Fibroblast of pulmonary artery (primary cell): ENCODE measurements at places on chromosomes 5 and 9.

GRCh38 chr5:93427316-93427715 lies 153.7 kb downstream of the NR2F1-AS1 start:
- DNase-seq: no peak

DNA sequence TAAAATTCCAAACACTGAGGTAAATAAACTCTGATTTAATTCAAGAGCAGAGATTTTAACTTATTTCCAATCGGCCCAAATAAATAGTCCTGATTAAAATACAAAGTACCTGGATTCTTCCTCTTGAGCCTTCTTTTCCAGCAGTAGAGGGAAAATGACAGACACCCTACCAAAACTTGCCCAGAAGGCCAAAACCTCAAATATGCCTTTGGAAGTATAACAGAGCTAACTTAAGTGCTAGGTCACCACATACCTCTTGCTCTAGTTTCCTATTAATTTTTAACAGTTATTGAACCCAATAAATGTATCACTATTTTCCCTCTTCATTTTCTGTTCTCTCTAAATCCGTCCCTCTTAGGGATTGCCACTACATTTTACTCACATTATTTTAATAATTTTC lies 1.4 kb downstream of the BAAT start:
- no peak for DNase-seq

DNA sequence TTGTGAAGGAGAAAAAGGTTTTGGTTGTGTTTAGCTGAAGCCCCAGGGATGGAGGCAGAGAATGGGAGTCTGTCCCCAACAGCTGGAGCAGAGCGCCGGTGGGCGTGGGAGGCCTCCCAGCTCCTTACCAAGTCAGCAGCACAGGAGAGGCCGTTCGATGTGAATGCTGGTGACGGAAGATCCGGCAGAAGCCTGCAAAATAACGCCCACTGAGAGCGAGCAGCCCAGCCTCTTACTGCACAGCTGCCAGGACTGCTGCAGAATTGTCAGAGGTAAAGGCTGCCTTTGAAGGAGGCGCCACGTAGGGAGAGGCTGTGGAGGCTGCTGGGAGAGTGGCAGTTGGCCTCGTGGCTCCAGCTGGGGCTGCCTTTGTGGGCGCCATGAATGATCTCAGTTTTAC lies 26.2 kb downstream of the ANGPTL2 start:
- peak; percentile 61 for DNase-seq

DNA sequence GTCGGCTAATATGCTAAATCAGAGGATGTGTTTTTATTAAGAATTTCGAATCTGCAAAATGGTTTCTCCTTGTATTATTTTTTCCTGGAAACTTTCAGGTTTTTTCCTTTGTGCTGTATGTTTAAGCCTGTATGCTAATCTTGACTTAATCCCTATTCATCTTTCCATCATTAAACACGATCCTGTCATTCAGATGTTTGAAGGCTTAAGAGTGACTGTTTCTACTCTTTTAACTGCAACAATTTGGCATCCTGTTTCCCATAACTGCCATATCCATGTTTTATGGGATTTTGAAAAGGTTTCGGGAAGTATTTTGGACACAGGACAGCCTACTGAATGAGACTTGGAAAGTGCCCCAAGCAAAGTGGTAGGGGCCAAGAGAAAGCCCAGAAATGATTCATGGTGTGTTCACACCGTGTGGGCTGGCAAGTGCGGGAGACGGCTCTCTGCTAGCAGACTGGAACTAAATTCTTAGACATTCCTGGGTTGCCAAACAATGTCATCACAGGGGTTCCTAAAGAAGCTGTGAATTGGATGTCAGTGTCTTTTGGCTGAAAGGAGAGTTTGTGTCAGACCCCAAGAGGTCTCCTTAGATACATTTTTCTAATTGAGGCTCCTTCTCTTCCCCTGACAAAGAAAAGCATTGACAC lies 125.4 kb upstream of the ADAMTS16 start:
- DNase-seq: no peak

DNA sequence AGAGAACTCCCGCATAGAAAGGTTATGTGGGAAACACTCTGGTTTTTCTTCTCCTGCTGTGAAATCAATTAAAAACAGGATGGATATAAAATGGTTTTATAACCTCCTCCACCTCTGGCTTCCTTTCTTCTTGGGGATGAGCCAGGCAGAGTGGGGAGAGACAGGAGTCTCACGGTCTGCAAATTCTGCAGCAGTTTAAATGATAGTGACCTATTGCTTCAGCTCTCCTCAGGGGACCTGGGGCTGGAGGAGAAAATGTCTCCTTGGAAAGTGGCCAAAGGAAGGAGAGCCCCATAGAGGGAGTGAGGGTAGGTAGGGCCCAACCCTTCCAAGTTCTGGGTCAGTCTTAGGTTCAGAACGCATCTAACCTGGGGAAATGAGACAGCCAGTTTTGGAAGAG lies 118.8 kb downstream of the MTX3 start:
- no peak for DNase-seq

GRCh38 chr5:35089334-35090314 lies 41.9 kb upstream of the AGXT2 start:
- peak; percentile 81 for DNase-seq

- no peak for DNase-seq
Measured at GRCh38 chr9:114287763-114288192, 35.1 kb upstream of the ORM1 start.

GRCh38 chr5:129617206-129617605 lies 130.7 kb upstream of the MINAR2 start:
- no peak for DNase-seq

- no peak for DNase-seq
Measured at GRCh38 chr9:92119586-92119985, 4.4 kb upstream of the SPTLC1 start.

DNA sequence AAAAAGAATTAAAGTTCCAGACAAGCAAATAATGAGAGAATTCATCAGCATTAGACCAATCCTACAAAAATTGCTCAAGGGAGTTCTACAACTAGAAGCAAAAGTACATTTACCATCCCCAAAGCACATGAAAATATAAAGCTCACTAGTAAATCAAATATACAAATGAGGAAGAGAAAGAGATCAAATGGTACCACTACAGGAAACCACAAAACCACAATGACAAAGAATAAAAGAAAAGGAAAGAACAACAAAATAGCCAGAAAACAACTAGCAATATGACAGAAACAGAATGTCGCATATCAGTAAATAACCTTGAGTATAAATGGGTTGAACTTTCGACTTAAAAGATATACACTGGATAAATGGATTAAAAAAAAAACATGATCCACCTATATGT lies 739.0 kb downstream of the DTWD2 start:
- no peak for DNase-seq

- DNase-seq: no peak
Measured at GRCh38 chr5:64502196-64502595, 3.6 kb upstream of the RGS7BP start.

- DNase-seq: no peak
Measured at GRCh38 chr5:176545737-176546509, 3.2 kb upstream of the CDHR2 start.

DNA sequence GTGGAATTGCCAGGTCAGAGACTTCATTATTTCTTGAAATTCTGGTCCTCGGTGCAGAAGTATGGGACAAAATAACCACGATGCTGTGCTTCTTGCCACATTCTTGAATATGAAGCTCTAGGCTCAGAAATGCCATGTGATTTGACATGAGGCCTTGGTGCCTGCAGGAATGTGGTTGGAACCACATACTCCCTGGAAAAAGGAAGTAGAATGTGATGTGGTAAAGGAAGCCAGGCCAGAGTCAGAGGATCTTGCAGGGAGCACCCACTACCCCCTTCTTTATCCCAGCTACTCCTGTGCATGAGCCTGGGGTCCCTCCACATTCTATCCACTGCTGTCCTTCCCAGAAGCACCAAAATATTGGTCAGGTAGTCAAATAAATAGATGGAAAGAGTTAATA lies 80.9 kb downstream of the FOXD1 start:
- peak; percentile 43 for DNase-seq

DNA sequence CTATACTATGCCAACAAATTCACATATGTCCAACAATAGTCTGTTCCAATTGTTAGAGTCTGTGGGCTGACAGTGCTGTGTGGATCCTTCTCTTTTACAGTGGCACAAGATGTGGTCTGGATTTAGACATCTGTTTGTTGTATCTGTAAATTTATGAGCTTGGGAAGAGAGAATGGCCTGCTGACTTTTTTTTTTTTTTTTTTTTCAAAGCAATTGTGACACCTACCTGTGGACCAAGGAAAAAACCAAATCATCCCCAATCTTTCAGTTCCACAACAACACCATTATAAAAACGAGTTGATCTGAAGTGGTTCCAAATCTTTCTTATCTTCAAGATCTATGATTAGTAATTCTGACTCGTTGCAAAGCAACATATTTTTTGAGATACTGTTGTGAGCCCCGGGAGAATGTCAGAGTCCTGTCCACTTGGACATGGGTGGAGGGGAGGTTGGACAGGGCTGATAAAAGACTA lies 4.9 kb downstream of the IRX2 start:
- DNase-seq: no peak

- no peak for DNase-seq
Measured at GRCh38 chr5:53815471-53815870, 255.0 kb downstream of the NDUFS4 start.

DNA sequence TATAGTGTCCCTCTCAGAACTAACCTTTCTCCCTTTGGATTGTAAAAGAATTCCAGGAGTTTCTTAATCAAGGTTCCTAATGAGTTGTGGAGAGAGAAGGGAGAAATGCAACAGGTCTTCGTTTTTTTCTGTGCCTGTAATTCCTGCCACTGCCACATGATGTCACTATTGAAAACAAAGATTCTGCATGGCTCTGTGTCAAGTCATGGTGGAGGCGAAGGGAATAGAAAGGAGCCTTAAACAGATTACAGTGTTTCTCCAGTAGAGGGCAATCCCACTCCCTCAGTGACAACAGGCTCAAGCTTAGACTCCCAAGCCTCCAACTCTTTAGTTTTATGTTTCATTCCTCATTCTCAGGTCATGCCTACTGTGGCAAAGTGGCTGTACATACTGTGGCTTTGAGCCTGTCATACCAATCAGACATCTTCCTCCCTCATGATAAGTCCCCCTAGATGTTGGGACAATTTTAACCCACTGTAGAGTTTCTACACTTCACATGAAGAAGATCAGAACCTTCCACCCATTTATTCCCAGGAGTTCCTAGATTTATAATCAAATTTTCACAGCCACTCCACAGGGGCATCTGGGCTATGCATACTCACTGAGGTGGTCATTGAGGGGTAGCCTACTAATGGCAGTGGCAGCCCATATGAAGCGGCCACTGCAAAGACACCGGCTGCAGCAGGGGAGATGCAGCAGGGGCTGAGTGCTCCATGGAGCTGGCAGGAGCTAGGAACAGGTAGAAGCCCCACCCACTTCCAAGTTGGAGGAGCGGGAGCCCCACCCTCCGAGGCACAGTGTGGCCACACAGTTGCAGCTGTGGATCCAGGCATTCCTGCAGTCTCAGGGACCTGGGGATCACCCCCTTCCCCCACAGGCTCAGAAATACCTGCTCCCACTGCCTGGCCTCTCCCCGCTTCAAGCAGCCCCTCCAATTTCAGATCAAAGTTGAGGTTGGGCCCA lies 97.4 kb upstream of the TRIM32 start:
- DNase-seq: peak; percentile 84

- DNase-seq: no peak
Measured at GRCh38 chr5:35853631-35854030, 3.1 kb upstream of the IL7R start.

DNA sequence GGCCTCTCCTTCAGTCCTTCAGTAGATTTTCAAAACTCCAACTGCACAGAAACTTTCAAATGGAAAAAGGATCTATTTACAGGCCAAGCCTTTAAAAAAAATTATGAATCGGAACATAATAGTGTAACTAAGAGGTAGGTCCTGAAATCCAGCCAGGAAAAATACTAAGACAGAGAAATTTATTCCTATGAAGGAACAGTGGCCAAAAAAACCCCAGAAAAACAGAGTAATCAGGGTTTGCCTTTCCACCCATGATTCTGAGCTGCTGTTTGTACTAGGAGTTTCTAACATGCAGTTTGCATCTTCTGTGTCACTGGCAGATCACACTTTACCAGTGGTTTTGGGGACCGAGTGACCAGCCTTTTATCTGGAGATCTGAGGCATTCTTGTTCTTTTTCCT lies 93.1 kb upstream of the TMED7 start:
- DNase-seq: no peak

- peak; percentile 40 for DNase-seq
Measured at GRCh38 chr9:18979367-18979766, 53.6 kb downstream of the SAXO1 start.

GRCh38 chr5:13278811-13279210 lies 665.7 kb downstream of the DNAH5 start:
- no peak for DNase-seq

DNA sequence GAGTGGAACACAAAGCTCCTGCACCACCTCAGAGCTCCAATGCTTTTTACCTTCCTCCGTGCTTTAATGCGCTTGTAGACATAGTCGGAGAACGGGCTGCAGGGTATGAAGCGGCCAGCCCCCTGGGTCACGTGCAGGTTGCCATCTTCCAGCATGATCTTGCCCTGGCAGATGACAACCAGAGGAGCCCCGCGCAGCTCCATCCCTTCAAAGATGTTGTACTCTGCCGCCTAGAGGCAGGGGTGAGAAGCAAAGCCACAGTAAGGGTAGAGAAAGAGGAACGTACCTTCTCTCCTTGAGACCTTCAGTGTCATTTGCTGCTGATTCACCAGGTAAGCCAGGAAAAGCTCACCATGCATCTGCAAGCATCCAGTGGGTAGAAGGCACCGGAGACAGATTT lies 112.3 kb downstream of the DPYSL3 start:
- DNase-seq: no peak

GRCh38 chr9:228929-229695 lies 14.4 kb downstream of the DOCK8 start:
- no peak for DNase-seq

- no peak for DNase-seq
Measured at GRCh38 chr5:100779669-100780375, 123.3 kb downstream of the ST8SIA4 start.

DNA sequence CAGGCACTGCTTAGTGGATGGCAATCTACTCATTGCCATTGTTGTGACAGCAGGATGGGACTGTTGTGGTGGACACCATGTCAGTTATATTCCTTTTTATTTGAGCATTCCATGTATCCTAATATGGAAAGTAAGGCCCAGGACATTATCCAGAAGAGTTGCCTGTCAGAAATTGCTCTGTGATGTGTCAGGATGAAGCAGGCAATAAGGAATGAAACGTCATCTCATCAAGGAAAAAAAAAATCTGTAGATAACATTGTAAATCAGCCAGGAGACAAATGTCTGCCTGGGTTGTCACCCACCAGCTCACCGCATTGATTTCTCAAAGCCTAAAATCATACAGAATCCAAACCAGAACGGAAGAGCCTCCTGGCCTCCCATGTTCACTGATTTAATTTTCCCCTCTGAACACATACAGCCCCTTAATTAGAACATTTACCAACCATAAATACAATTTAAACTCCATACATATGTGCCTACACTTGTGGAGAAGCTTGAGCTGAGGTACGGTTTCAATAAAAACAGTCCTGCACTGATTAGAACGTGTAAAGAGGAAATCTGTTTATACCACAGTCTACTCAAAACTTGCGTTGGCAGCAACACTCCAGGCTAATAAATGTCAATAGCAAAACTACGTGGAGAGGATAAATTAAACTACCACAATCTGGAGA lies 73.9 kb downstream of the FOXD1 start:
- DNase-seq: peak; percentile 73
